ENCODE measurements at places on chromosomes 3 and 15.

DNA sequence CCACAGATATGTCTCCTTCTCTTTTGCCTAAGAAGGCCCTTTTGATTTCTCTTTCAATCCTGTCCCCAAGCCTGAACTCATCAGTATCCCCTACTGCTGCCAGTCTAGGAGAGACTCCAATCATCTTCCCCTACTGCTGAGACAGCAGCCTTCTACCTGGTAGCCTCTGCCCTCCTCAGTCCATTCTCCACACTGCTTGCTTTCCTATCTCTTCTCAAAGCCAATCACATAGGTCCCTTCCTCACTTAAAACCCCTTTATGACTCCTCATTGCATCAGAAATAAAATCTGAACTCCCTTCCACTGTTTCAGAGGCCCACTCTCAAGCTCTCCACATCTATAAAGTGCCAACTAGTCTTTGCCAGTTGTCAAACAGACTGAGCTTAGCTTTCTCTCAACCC is 1081.8 kb upstream of the CFAP20DC start:
- DNase-seq, result no peak

- no peak for DNase-seq
Observed at GRCh38 chr3:7254251-7254650, 393.3 kb downstream of the GRM7 start.

GRCh38 chr3:137988152-137988551 is 21.8 kb upstream of the CLDN18 start:
- no peak for DNase-seq

- DNase-seq, result no peak
Observed at GRCh38 chr3:186605561-186606545, 7.0 kb upstream of the AHSG start.

GRCh38 chr3:181948286-181948685 is 236.6 kb downstream of the SOX2 start:
- no peak for DNase-seq

DNA sequence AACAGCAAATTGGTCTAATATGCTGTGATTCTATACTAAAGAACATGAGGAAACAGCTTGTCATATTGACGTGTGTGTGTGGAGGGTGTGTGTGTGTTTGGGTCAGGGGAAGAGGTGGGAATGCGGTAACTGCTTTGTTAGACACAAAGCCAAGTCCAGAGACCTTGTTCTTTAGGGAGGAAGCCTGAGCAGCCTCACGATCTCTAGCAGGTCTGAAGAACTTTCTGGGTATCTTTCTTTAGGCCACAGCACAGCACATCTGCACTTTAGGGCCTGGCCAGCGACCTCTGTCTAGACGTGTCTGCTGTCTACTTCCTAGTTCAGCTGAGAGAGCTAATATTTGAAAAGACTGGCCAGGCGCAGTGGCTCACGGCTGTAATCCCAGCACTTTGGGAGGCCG is 220.0 kb upstream of the TPRG1 start:
- DNase-seq, result no peak

- no peak for DNase-seq
Observed at GRCh38 chr15:87228460-87228859, 1028.1 kb downstream of the NTRK3 start.

GRCh38 chr3:182808041-182808770 is 14.9 kb downstream of the ATP11B start:
- DNase-seq, result no peak

DNA sequence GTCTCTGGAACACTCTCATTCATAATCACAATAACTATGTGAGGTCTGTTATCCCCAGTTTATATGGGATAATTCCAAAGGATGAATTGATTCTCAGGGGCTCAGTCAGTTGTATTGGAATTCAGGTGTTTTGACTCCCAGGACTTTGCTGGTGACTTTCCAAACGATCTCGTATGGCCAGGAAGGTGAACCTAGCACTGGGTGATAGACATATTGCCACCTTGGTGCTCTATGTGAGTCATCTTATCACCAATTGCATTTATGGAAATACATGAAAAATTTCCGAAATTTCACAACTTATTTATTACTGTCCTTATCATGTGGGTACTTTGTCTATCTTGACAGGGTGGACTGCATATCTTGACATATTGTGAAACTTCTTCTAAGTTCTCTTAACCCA is 287.3 kb downstream of the WDR72 start:
- DNase-seq, result no peak

DNA sequence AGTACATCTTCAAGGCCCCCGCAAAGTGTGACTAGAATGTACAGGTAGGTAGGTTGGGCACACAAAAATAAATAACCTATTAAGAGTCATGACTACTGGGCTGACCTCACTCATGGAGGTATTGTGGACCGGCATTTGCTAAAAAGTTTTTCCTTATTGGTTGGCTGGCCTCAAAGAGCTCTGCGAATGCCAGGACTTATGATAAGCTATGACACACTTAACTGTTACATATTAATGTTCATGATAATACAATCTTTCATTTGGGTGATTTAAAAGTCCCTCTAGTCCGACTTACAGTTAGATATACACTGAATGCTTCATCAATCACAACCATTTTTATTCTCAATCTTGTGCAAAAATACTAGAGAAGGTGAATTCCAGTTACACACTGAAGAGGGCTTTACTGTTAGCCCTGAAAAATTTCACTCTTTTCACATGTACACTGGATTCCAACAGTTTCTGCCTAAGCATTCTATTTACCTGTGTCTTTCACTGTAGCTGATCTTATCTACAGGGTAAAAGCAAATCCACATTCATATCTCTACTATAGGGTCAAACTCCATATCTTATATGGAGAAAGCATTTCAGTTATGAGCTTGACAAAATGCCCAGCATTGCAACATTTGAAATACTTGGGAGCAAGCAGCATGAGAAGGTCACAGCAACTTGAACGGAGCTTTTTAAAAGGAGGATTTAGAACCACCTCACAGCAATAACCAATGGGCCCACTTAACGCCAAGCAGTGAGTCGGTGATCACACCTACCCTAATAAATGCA is 329.1 kb downstream of the FOXP1 start:
- no peak for DNase-seq

GRCh38 chr15:52502608-52503007 is 26.1 kb downstream of the MYO5A start:
- no peak for DNase-seq

DNA sequence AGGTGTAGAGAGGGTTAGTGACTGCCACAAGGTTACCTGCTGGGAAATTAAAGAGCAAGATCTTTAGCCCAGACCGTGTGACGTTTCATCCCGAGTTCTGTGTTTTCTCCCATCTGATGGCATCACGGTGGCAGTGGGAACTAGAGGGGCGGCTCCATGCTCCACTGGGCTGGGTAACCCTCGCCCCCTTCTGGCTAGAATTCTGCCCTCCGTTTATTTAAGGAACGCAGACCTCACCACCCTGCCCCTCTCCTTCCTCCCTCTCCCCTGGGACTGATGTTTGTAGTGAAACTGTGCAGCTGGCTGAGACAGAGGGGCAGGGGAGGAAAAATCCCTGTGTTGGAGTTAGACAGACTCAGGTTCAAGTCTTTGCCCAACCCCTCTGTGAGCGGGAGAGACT is 65.6 kb downstream of the ITGA11 start:
- DNase-seq, result no peak

DNA sequence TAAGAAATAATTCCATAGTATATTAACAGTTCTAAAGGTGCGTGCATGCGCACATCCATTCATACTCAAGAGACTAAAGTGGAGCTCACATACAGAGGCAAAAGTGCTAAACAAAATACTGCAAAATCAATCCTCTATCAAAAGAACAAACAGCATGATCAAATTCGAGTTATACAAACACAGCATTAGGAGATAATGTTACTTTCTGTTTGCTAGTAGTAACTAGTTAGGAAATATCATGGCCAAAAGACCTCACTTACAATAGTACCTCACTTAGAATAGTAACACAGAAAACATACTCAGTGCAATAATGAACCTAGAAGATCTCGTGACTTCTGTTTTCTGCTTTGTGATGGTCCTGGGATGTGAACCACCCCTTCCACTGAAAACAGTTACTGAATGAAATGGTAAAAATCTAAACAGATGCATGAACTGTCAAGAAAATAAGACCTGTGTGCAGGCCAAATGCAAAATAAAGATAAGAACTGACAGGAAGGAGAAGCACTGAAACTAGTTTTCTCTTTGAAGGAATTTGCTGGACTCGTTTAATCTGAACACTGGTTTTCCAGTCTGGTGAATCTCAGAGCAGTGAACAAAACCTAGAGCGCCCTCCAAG is 20.9 kb upstream of the CEMIP start:
- no peak for DNase-seq

DNA sequence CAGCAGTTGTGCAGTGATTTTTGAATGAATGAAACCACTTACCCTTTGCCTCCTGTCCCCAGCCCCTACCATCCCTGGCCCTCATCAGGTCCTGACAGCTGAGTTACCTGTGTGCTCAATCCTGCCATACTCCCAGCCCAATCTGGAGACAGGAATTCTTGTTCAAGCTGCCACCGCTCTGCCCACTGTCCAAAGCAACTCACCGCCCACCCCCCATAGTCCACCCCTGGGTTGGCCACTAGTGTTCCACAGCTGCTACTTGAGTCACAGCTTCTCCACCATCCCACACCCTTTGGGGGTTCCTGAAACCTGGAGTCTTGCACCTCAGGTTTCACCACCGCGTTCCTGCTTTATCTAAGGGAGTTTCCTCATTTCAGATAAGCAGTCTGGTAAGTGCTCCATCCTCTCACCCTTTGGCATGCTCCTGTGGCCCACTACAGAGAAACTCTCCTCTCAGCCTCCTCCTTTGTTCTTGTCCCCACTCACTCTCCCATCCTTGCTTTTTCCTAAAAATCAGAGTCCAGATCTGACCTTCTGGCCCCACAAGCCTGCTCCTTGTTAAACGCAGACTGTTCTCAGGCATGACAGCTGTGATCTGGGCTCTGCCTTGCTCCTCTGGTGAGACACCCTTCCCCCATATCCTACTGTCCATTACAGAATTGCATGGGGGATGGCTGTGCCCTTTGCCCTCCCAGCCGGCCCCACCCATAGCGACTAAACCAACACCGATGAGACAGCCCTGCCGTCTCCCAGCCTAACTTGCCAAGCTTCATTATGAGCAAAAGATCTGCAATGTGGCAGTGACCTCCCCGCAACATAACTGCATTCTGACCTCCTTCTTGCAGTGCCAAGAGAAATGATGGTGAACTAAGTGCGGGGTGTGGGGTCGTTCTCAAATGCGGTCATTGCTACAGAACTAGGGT is 50.0 kb downstream of the CYP19A1 start:
- DNase-seq, result no peak

GRCh38 chr3:188196232-188196990 is 42.5 kb downstream of the LPP start:
- no peak for DNase-seq

DNA sequence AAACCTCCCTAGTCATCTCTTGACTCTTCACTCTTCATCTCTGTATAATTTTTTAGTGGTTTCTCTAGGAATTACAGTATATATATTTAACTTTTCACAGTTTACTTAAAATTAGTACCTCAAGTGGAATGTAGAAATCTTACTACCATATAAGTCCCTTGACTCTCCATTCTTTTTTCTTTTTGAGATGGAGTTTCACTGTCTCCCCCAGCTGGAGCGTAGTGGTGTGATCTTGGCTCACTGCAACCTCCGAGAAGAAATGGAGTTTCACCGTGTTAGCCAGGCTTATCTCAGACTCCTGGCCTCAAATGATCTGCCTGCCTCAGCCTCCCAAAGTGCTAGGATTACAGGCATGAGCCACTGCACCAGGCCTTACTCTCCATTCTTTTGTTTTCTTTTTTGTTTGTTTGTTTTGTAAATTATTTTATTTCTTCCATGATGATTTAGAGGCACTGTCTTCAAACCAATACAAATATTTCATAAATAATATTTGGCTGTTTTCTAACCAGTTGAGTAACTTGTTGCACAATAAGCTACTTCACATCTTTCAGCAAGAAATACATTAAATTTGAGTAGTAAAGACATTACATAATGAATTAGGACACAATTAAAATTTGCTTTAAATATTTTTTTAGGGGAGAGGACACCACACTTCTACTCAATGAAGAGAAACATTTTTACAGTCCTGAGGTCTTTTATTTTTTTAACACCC is 144.8 kb downstream of the RBPMS2 start:
- no peak for DNase-seq

GRCh38 chr3:28134792-28135375 is 106.5 kb upstream of the CMC1 start:
- DNase-seq, result no peak

- DNase-seq, result no peak
Observed at GRCh38 chr3:1774597-1774996, 324.1 kb upstream of the CNTN4 start.

GRCh38 chr15:48625126-48625525 is 20.4 kb downstream of the FBN1 start:
- DNase-seq, result no peak
